MCF 10A (cell line): ENCODE measurements at places on chromosomes 16 and 17. TPM values are rescaled to one million over a fixed set of nuclear protein-coding genes. Genes with fewer than 3 reads are reported as not detected.

- DNase-seq: no peak
Measured at GRCh38 chr17:80633207-80633606, 88.6 kb downstream of the RPTOR start.

GRCh38 chr17:30805944-30806456 lies 18.5 kb downstream of the CRLF3 start:
- no peak for DNase-seq

DNA sequence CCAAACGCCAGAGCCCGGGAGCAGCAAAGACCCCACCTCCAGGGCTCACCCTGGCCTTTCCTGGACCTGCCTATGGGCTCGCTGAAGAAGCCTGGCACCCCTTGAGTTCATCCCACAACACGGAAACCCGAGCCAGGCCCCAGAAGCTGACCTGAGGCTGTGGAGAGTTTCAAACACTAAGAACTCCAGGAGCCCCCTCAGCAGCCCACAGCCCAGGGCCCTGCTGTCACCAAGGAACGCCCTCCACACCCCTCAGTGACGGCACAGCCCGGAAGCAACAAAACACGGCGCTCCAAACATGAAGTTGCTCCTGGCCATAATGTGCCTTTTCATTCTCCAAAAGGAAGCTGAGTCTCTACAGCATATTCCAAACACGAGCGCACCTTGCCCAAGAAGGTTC lies 9.2 kb downstream of the SLC38A10 start:
- no peak for DNase-seq

GRCh38 chr17:14699574-14700185 lies 398.8 kb downstream of the HS3ST3B1 start:
- DNase-seq: no peak

GRCh38 chr17:38508570-38508950 lies 80.3 kb downstream of the ARHGAP23 start:
- DNase-seq: no peak

DNA sequence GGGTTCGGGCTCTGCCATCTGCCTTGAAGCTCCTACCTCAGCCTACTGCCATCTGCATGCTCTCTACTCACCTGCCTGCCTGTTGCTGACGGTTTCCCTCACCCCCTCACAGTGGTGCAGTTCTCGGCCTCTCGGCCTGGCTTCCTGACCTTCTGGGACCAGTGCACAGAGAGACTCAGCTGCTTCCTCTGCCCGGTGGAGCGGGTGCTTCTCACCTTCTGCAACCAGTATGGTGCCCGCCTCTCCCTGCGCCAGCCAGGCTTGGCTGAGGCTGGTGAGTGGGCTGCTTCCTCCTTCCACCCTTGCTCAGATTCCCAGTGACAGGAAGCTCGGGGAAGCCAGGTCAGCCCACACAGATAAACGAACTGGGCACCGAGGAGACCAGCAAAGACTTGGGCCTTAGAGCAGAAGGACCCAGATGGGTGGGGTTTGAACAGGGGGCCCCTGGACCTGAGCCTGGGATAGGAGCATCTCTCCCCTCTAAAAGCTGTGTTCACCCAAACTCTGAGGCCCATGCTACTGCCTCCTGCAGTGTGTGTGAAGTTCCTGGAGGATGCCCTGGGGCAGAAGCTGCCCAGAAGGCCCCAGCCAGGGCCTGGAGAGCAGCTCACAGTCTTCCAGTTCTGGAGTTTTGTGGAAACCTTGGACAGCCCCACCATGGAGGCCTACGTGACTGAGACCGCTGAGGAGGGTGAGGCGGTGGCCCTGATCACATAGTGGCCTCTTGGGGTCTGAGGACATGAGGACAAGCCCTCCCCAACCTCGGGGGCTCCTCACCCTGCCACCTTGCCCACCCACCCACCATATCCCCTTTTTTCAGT lies 16.4 kb downstream of the RIPOR1 start:
- DNase-seq: no peak

DNA sequence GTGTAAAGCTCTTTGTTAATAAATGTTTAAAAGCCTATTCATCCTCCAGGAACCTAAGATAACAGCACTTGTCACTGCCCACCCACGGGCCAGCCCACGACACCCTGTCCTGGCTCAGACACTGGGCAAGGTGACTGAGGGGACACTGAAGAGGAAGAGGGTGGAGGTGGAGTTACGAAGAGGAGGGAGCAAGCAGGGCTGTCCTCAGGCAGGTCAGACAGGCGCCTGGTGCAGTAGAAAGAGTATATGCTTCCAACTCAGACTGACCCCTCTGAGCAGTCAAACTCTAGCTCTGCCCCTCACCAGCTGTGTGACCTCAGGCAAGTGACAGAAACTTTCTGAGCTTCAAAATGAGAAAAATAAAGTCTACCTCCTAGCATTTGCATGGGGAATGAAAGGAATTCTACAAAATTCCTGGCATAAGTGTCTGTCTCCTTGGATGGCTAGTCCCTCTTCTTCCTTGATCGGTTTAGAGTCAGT lies 22.8 kb downstream of the TEX2 start:
- no peak for DNase-seq

GRCh38 chr16:11151885-11152629 lies 103.9 kb downstream of the SOCS1 start:
- no peak for DNase-seq

- no peak for DNase-seq
Measured at GRCh38 chr16:88360999-88361398, 21.8 kb upstream of the ZNF469 start.

- no peak for DNase-seq
Measured at GRCh38 chr16:79282806-79283205, 317.7 kb downstream of the MAF start.

DNA sequence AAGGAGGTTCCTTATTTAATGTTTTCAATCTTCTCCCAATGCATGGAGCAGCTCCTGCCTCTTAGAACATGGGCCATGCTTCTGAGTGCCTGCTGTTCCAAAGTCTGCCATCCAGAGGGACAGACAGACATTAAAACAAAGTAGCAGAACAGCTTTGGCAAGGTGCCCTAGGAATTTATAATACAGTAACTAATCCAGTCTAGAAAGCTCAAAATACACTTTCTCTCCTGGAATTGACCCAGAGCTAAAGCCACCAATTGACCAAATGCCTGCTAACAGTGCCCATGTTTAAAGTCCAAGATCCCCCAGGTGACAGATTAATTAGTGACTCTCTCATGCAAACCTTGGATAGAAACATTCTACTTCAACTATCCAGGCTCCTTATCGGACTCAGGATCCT lies 11.1 kb upstream of the CHRNE start:
- DNase-seq: peak; percentile 27

The NHLRC4 gene
- not detected in 2 replicates for total RNA-seq

The BCL6B gene
- not detected in 2 replicates for total RNA-seq

The FAHD1 gene
- 18.4 and 21.4 TPM in 2 replicates for total RNA-seq

The AOC2 gene
- total RNA-seq: 2.6 and 2.9 TPM in 2 replicates
